ENCODE measurements at places on chromosomes 12 and 14.

GRCh38 chr12:96250119-96250685 lies 56.0 kb downstream of the ELK3 start:
- no peak for DNase-seq

DNA sequence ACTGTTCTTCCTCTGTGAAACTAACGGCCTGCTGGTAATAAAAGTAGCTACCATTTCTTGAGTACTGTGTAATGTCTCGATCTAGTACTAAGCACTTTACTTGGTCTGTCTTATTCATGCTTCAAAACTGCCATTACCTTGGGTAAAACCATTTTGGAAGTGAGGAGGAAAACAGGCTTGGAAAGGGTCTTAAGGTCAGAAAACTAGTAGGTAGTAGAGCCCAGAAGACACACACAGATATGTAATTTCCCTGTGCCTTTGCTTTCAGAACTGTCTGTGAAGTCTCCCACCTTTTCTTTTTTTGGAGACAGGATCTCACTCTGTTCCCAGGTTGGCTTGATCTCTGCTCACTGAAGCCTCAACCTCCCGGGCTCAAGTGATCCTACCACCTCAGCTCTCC lies 3.4 kb upstream of the DDX55 start:
- no peak for DNase-seq

- DNase-seq = no peak
These were observed 98.5 kb downstream of the ARID2 start for GRCh38 chr12:45827974-45828373.

DNA sequence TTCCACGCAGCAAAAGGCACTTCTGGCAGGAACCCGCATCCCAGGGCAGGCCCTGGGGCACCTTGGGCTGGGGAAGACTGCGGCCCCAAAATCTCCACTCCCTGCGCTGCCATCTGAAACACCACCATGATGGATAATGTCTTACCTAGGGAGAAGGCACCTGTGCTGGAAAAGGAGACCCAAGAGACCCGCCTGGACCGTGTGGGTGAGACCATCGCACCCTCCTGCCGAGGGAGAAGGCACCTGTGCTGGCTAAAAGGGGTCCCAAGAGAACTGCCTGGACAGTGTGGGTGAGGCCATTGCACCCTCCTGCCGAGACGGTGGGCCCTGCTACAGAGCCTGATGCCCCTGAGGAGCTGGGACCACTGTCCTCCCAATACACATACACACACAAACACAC lies 24.8 kb upstream of the INF2 start:
- no peak for DNase-seq

DNA sequence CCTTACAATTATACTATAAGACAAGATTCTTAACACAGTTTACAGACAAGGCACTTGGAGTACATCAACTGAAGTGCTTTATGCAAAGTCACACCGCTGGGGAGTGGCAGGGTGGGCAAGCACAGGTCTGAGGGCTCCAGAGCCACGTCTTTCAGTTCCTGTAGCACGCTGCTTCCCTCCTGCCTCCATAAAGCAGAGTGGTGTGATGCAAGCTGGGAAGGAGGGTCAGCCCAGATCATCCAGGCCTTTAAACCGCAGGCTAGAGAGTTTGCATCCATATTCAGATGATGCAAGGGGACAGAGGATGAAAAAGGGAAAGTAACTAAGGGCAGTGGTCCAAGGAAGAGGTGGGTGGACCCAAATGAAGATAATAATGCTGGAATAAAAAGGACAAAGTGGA lies 132.6 kb downstream of the ITPR2 start:
- no peak for DNase-seq

DNA sequence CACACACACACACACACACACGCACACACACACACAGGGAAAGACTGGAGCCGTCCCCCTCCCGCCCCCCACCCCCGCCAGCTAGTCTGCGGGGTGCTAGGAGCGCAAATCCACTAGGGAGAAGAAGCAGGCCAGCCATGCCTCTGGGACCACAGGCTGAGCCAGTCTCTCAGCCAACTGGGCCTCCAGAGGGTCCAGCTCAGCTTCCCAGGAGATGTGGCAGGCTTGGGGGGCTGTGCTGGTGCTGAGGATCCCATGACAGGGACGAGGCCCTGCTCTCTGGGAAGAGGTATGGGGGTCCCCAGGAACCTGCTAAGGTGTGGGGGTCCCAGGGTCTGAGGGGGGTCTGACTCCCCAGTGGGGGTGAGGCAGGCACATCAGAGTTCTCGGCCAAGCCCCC lies 133.5 kb downstream of the NCOR2 start:
- DNase-seq = no peak

DNA sequence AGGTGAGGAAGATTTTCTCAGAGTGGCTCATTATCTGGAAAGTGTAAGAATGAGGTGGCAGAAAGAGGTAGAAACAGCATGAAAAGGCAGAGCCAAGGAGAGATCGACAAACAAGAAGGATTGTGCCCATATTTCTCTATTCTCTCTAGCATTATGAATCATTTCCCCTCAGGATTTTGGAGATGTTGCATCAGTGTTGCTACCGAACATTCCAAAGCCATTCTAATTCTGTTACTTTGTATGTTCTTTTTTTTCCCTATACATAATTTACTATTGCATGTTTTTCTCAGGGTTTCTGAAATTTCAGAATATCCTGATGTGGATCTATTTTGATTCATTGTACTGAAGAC lies 61.4 kb downstream of the KICS2 start:
- no peak for DNase-seq

All from globus pallidus (tissue), 1 donor.